ENCODE measurements at places on chromosomes 3 and 15.

DNA sequence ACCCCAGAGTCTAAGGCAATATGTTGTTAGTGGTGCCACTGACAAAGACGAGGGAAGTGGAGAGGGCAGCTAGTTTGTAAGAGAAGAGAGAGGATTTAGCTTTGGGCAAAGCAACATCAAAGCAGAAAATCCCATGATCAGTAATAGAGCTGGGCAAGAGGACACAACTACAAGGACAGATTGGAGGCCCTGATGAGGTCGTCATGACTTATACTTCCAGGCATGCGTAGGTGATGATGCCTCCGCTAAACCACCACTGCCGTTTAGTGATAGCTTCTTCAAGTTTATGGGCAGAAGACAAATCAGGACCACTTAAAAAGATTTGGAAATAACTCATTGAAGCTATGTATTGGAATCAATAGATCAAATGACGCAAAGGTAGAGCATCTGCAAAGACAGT, 2.6 kb downstream of the HRG start:
- no peak for DNase-seq

- DNase-seq: no peak
Observed at GRCh38 chr3:119018690-119019463, 15.8 kb downstream of the IGSF11 start.

GRCh38 chr3:61772456-61772855, 211.1 kb downstream of the PTPRG start:
- DNase-seq: no peak

GRCh38 chr3:62665627-62666437, 209.4 kb downstream of the CADPS start:
- DNase-seq: peak; percentile 68

DNA sequence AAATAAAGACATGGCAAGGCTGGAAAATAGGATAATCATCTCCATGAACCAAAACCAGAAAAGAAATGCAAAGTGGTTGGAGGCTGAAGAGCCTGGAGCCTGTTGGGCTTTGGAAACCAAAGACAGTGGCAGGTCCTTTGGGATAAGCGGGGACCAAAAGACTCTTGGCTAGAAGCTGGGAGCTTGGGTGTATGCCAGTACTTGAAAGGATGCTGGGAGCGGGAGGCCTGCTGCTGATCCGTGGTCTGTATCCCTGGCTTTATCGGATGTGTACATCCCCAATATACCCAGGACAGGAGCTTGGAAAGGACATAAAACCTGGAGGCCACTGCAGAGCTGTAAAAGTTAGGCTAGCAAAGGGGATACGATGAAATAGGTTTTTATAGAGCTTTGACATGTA, 1.3 kb upstream of the CHRNB4 start:
- DNase-seq: no peak

DNA sequence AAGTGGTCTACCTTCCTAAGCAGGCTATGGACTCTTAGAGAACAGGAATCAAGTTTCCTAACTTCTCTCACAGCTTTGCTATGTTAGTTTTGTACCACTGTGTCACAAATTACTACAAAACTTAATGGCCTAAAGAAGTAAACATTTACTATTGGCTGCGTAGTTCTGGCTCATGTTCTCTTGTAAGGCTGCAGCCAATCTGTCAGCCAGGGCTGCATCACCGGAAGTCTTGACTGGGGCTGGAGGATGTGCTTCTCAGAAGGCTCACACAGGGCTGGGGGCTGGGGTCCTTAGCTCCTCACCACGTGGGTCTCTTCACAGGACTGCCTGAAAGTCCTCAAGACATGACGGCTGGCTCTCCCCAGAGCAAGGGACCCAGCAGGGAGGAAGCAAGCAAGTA, 15.5 kb downstream of the STIMATE start:
- no peak for DNase-seq

- DNase-seq: no peak
Observed at GRCh38 chr15:52056001-52056400, 37.0 kb downstream of the MAPK6 start.

- DNase-seq: no peak
Observed at GRCh38 chr3:29181872-29182271, 99.0 kb upstream of the RBMS3 start.

Measured in activated CD8-positive, alpha-beta T cell treated with anti-CD3 and anti-CD28 coated beads for 36 hours (primary cell).